ENCODE measurements at places on chromosomes 1 and 21.

DNA sequence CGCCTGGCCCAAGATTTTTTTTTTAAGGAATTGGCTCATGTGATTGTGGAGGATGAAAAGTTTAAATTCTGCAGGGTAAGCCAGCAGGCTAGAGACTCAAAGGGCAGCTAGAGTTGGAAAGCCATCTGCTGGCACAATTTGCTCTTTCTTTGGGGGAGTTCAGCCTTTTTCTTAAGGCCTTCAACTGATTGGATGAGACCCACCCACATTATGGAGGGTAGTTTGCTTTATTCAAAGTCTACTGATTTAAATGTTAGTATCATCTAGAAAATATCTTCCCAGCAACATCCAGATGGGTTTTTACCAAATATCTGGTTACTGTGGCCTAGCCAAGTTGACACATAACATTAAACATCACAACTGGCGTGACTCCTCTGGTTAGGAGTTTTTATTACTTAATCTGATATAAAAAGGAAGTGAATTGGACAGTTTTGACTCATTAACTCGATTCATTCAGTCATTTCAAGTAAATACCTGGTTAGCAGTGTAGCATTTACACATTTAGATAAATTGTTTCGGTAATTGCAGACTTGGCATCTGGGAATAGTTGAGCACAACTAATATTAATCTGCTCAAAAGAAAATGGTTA is 12.4 kb downstream of the HOOK1 start:
- DNase-seq: peak; percentile 24

DNA sequence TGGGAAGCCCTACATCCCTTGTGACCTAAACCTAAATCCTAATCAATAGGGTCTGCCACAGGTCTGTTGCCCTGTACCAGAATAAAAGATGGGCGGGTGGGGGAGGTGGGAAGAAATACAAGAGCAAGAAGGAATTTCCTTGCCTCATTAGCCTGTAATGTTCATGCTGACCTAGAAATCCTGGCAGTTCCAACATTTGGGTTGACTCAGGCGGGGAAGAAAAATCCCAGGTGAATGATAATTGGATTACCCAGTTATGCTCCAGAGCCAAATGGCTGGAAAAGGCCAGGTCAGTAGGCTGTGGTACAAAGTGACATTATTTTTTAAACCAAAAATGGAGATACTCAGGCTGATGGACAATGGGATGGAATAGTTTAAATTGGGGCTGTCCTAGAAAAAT is 27.3 kb upstream of the A3GALT2 start:
- DNase-seq: no peak

DNA sequence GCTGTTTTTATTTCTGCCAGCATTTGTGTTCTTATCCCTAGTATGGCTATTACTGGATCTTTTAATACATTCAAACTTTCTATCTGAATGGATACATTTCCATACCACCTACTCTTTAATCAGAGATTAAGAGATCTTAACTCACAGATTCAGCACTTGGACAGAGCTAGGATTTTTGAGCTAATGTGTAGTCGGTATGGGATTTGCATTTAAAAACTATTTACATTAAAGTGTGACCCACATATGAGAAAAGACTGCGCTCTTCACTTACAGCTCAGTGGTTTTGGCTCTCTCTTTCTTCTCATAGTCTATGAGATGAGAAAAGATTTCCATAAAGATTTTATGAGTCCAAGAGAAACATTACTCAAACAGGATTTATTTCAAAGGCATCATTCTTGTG is 16.4 kb downstream of the HMGB4 start:
- no peak for DNase-seq

DNA sequence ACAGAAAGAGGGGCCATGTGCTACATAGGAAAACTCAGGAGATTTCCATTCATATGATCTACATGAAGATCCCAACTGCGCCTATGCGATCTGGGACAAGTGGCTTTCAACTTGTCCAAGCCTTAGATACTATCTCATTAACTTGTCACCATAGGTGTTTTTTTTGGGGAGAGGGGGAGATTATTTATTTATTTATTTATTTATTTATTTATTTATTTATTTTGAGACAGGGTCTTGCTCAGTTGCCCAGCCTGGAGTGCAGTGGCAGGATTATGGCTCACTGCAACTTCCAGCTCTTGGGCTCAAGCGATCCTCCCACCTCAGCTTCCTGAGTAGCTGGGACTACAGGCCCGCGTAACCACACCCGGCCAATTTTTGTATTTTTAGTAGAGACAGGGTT is 11.3 kb downstream of the FABP3 start:
- no peak for DNase-seq

- DNase-seq: no peak
Measured at GRCh38 chr1:222928212-222928611, 113.4 kb downstream of the DISP1 start.

GRCh38 chr21:37742532-37742931 is 173.7 kb downstream of the KCNJ6 start:
- DNase-seq: no peak

GRCh38 chr1:230156068-230156467 is 89.0 kb downstream of the GALNT2 start:
- DNase-seq: no peak

DNA sequence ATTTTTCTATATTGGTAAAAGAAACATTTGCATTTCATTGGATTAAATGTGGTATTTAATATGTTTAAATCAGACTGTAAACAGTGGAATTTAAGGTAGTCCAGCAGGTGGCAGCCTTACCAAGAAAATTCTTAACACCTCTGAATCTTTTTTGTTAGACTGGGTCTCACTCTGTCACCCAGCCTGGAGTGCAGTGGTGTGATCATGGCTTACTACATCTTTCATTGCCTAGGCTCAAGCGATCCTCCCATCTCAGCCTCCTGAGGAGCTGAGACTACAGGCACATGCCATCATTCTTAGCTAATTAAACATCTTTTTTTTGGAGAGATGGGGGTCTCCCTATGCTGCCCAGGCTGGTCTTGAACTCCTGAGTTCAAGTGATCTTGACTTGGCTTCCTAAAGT is 98.8 kb downstream of the RABGAP1L start:
- peak; percentile 45 for DNase-seq

GRCh38 chr1:234582681-234583301 is 27.2 kb downstream of the IRF2BP2 start:
- no peak for DNase-seq

DNA sequence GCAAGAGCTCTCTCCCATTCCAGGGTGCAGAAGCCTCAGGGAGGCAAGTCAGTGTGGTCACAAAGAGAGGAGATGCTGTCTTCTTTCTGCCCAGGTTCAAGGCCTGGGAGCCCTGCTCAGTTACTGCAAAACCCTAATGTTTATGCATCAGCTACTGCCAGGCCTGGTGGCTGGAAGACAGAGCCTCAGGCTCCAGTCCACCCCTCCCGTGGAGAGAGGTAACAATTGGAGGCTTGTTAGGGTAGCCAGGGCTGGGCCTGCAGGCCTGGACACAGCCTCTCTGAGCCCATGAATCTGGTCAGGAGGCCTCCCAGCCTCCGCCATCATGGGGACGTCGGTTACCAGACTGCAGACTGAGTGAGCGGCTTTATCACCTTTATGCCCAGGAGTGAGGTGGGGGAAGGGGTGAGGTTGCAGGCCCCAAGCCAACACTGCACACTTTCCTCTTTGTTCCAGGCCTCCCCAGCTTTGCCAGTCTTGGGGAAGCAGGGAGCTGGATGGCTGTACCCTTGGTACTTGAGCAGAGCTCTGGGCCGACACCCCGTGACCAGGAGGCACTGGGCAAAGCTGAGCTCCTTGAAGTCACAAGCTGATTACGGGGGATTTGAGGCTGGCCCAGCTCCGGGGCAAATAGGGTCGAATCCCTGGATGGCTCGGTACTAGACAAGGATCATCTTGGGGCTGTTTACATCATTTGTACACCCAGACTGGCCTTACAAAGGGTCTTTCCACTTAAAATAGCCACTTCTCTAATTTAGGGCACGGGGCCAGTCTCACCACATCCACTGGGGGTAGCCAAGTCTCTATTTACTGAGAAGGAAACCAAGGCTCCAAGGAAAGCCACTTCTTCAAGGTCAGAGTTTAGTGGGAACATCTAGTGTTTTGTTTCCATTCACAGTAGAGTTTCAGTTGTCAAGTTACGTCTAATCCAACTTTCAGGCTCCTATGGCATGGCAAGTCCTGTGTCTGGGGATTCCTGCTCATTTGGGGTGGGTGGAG is 5.2 kb downstream of the SLC2A1 start:
- DNase-seq: no peak

DNA sequence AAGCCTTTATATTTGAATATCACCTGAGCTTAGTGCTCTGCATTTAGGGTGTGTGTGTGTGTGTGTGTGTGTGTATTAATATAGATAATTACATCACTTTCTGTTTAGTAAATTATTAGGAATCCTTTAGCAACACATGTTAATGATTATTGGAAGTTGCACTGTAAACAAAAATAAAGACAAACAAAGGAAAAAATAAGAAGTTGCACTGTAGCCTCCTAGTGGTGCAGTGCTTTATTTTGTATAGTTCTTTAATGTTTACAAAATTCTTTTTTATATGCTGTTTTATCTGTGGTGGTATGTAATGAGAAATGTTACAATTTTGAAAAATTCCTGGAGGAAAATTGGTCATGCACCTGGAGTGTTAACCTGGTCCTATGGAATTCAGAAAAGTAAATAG is 69.2 kb downstream of the UBE4B start:
- DNase-seq: no peak

DNA sequence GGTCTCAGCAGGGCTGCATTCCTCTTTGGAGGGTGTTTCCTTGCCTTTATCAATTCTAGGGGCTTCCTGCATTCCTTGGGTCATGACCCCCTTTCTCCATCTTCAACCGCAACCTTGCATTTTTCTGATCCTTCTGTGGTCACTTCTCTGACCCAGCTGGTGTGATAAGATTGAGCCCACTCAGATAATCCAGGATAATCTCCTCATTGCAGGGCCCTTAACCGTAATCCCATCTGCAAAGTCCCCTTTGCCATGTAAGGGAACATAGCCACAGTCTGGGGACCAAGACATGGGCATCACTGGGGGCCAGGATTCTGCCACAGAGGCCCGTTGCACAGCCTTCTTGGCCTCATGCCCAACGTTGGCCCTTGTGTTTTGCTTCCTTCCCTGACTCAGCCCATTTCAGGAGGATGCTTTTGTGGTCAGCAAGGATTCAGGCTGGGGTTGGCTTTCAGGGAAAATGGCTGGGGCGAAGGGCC is 35.0 kb upstream of the IL19 start:
- no peak for DNase-seq

DNA sequence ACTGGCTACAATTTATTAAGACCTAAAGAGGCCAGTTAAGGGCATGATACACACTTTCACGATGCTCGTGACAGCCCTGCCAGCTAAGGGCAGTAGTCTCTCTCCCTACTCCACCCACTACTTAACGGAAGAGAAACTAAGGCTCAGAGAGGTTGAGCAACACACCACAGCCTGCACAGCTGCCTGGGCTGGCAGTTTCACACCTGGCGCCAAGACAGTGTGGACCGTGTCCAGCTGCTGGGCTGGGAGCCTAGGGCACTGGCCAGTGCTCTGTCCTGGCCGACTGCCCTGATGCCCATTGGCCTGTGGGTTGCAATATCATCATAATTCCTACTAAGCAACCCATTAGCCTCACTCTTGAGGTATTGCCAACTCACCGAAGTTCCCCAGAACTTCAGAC is 27.6 kb downstream of the TENT5C start:
- no peak for DNase-seq

- DNase-seq: peak; percentile 65
Measured at GRCh38 chr1:174969977-174970376, 29.8 kb upstream of the CACYBP start.

GRCh38 chr1:180907313-180908055 is 5.2 kb upstream of the KIAA1614 start:
- DNase-seq: no peak

GRCh38 chr1:55813618-55814017 is 598.5 kb upstream of the USP24 start:
- DNase-seq: no peak

DNA sequence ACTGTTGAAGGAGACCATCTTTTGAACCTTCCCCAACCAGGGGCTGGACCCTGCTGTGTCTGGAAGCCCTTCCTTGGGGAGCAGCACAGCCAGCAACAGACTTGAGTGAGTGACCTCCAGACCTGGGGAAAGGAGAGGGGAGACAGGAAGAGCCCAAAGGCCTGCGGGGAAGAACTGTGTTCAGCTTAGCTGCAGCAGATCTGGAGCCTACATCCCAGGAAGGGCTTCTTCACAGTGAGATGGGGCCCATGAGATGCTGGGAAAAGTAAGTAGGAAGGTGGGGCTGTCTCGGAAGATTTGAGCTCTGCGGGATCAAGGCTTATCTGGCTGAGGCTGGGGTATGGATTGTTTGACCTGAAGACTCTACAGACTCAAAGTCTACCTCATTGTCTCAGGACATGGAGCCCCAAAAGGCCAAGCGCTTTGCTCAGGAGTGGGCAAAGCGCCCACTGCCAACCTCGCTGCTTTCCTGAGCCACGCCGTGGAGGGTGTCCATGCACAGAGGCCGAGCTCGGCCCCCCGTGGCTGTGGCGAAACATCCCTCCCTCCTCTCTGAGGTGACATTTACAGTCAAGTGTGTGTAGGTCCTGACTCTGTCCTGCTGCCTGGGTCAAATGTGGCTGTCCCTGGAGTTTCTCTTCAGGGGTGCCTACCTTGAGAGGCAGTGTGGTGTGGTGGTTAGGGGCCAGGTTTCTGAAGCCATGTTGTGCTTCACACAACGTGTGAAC is 24.5 kb downstream of the SPOCD1 start:
- no peak for DNase-seq

DNA sequence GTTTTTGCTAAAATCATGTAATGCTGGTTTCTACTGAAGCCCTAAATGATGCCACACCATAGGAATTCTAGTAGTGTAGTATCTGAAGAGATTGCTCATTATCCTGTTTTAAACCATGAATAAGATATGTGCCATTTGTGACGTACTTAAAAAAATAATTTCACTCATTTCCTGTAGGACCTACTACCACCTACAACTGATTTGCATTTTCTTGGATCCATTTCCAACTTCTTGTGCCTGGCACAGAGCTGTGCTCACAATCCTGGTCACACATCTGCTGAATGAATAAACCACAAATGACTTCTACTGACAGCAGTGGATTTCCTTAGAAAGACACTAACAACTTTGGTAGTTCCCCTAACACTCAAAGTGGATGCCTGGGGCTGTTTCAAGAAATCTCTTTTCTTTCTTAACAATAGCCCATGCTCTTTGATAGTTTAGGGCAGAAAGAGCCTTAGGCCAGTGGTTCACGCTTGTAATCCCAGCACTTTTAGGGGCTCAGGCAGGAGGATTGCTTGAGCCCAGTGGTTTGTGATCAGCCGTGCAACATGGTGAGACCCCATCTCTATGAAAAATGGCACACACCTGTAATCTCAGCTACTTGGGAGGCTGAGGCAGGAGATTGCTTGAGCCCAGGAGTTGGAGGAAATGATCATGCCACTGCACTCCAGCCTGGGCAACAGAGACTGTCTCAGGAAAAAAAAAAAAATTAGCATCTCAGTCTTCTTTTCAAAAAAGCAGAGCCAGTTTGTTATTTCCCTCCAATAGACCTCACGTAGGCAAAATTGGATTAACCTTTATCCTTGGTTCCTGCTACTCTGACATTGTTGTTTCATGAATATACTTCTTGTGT is 13.0 kb upstream of the BATF3 start:
- DNase-seq: peak; percentile 67

DNA sequence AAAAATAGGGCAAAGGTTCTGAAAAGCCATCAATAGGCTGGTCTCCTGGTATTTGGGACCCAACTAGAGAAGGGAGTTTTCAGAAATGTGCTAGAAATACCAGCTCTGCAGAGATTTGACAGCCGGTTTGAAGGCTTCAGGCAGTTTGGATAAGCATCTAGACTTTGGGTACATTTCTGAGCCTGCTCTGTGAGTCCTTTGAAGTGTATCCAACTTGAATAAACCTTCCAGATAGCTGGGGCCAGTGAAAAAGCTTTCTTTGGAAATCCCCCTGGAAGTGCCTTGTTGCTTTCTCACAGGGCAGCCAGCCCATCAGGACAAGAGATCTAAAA is 6.4 kb upstream of the PEF1 start:
- no peak for DNase-seq

GRCh38 chr1:206573319-206573718 is 38.9 kb downstream of the EIF2D start:
- no peak for DNase-seq
